ENCODE measurements at places on chromosomes 1 and 21.

- DNase-seq = no peak
Observed at GRCh38 chr1:183116416-183116815, 69.6 kb upstream of the LAMC2 start.

DNA sequence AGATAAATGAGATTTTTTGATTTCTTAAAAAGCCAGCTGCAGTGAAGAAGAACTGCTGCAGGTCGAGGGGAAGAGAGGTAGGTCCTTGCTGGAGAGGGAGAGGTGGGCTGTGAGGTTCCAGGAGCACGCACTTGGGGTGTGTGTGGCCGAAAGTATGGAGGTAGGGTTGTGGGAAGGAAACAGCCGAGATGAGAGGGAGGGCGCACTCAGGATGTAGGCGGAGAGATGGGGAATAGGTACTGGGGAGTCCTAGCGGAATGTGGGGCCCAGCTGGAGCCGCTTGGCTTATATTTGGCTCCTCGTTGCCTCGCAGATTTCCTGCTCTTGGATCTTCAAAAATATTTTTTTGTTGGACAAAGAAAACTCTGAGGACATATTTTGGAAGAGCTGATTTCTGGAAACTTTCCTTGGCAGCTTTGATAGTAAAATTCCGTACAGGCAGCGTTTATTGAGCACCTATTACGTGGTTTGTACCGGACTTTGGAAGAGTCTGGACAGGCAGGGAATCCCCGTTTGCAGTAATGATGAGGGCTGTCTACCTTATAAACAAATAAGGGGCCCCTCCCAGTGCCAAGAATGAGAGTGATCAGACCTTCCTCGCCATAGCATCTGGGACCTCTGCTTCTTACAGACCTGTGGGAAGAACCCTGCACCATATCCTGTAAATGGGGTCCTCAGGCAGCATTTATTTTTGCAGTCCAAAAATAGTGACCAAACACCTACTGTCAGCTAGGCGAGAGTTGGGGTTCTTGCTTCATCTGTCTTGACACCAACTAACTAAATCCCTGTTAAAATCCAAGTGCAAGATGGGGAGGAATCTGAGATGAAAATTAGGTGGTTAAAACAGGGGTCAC is 1.5 kb downstream of the LRRC8D start:
- no peak for DNase-seq

DNA sequence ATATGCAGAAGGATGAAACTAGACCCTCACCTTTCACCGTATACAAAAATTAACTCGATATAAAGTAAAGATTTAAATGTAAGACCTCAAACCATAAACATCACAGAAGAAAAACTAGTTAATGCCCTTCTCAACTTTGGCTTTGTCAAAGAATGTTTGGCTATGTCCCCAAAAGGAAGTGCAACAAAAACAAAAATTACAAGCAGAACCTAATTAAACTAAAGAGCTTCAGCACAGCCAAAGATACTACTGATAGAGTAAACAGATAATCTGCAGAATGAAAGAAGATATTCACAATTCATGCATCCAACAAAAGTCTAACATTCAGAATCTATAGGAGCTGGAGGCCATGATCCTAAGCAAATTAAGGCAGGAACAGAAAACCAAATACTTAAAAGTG is 824.6 kb upstream of the NEGR1 start:
- DNase-seq = no peak

DNA sequence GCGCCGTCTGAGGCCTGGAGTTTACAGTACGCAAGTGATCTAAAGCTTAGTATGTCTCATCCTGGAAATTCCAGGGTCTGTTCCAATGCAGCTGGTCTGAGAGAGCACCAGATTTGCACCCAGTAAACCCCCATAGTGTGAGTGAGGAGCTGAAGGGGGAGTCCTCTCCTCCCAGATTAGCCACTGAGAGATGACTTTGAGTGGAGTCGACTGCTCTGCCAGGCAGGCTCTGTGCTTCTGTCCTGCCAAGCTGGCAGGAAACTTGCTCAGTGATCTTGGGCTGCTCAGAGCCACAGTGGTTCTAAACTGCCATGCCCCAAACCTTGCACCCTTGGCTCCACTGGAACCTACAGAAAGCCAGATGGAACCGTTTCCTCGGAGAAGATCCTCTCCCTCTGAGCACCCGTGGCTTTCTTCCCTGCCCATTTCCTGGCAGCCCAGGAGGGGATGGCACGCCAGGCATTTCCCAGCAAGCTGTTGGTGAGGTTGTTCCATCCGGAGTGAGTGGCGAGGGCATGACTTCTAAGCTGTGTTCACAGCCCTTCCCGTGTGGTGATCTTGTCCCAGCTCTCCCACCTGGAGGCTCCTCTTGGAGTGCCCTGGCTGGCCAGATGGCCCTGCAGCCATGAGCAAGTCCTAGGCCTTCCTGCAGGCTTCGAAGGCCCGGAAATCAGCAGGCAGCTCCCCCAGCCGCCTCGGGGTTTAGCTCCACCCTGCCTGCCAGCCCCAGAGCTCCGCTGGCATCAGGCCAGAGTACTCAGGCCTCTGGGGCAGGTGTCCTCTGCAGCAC is 125.9 kb upstream of the VAMP3 start:
- DNase-seq = no peak

- DNase-seq = no peak
Observed at GRCh38 chr1:205766038-205766437, 9.2 kb downstream of the RAB29 start.

- no peak for DNase-seq
Observed at GRCh38 chr1:223221686-223222085, 78.6 kb upstream of the TLR5 start.

DNA sequence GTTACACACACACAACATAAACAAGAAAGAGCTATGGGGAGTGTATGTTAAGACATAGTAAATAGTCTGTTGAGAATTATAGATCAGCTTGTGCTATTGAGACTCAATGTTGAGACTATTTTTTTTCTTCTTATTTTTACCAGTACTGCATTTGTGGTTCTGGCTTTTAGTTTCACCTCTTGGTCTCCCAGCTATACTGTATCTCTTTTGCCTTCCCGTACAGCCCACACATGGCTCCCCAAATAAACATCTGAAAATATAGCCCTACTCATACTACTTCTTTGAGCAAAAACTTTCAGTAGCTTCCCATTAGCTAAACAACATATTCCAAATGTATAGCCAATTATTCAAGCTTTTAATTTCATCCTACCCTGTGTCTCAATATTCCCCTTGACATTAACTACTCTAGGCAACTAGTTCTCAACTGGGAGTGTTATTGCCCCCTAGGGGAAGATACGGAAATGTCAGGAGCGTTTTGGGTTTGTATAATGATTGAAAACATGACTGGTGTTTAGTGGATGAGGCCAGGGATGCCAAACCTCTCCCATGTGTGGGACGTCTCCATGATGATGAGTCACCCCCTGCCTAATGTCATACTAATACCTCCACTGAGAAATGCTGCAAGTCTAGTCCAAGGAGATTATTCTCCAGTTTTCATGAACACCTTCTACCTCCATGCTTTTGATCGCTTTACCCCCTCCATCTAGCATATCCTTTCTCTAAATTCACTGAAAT is 6.8 kb downstream of the RPE65 start:
- peak; percentile 17 for DNase-seq

Measured in activated CD4-positive, alpha-beta T cell treated with anti-CD3 and anti-CD28 coated beads for 48 hours (primary cell).